NCI-H1436 (cell line): ENCODE measurements at places on chromosomes 2 and 18.

DNA sequence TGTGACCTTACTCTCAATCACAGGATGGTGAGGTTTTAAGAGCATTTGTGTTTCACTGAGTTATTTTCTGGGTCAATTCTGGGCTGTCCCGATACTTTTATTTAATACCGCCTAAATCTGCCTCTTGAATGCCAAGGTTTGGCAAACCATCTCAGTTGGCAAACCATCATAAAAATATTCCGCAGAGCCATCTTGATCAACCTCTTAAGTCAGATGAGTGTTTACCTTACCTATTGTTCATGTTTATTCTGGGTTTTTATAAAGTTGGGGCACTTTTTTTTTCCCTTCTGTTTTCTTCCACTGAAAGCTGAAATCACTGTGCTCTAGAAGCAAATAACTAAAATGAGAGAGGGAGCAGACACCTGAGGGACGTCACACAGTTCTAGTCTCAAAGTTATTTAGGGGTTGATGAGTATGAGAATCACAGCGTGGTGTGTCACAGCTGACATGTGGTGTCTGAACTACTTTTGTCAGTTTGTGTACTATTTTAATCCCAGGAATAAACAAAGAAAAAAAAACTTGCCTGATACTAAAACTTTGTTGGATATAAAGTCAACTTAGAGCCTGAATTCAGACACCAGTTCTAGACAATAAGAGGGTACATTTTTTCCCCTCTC, 48.6 kb downstream of the ETAA1 start:
- no peak for DNase-seq

- peak; percentile 27 for DNase-seq
Measured at GRCh38 chr2:11738589-11739436, 7.6 kb upstream of the LPIN1 start.

DNA sequence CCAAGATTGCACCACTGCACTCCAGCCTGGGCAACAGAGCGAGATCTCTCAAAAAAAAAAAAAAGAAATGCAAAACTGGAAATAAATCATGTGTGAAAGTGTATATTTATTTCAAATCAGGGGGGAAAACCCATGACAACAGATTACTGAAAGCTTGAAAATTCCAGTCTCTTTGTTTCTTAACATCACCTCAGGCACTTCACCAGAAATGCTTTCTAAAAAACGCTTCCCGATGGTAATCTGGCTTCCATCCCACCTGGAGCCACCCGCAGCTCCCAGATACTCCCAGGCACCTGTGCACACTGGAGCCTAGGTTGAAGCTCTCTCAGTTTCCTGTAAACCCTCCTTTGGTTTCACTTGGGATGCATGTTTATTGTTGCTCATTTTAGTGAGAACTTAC, 7.2 kb upstream of the ITGB6 start:
- no peak for DNase-seq

- no peak for DNase-seq
Measured at GRCh38 chr2:190664240-190664639, 15.4 kb downstream of the NAB1 start.

- no peak for DNase-seq
Measured at GRCh38 chr2:112021781-112022231, 33.3 kb upstream of the TMEM87B start.

- no peak for DNase-seq
Measured at GRCh38 chr2:224126003-224126402, 86.9 kb upstream of the SERPINE2 start.

GRCh38 chr2:46521215-46521683, 41.9 kb downstream of the TMEM247 start:
- DNase-seq, result no peak

GRCh38 chr2:38560092-38560491, 42.6 kb downstream of the HNRNPLL start:
- no peak for DNase-seq

DNA sequence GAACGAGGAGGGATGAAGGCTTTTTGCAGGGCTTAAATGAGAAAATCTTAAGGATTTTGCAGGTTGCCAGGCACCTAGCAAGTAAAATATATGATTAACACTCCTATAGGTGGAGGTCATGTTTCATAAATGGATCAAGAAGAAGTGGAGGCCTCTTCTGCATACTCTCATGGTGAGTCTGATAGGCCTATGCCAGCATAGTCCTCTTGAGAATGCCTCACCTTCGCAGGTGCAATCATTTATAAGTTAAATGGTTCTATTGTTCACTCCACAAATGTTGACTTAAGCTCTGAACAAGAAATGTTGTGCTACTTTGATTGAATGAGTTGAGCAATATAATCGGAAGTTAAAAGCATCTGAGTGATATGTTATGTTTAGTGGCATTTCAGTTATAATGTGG, 12.1 kb downstream of the LRRTM1 start:
- no peak for DNase-seq

DNA sequence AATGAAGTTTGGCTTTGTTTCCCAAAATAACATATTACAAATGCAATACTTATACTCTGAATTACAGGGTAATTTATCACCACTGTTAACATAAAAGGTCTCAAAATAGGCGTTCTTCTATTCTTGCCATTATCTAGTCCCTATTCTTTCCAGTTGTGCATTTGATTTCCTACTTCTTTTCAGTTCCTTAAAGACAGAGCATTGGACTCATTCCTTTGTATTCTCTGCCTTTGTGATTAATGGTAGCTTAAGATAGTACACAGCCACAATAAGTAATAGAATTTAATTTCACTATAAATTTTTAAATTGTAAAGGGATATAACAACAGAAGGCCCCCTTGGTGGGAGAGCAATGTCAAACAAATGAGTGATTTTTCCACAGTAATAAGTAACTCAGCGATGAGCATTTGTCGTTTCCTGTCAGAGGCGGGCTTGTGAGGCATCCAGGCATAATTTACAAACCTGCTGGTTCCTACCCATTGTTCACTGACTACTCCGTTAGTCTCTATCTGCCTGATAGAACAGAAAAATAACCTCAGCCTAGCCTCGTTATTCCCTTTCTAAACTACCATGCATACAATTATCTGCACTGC, 456.6 kb upstream of the REG3G start:
- no peak for DNase-seq

GRCh38 chr2:27747827-27748352, 23.6 kb upstream of the MRPL33 start:
- DNase-seq, result no peak

DNA sequence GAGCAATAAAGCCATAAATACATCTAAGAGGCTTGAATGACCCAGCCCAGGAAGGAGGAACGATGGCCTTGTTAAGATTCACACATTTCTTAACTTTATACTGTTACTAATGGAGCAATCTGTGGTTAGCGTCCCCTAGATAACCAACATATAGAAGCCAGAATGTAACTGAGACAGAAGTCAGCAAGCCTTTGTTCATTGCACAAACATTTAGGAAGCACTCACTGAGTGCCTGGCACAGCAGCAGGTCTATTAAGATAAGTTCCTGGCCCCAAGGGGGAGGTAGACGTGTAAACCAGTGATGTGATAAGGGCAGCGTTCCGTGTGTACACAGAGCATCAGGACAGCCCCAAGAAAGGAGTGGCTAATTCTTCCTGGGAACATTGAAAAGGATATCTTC, 63.6 kb upstream of the ATL2 start:
- no peak for DNase-seq

DNA sequence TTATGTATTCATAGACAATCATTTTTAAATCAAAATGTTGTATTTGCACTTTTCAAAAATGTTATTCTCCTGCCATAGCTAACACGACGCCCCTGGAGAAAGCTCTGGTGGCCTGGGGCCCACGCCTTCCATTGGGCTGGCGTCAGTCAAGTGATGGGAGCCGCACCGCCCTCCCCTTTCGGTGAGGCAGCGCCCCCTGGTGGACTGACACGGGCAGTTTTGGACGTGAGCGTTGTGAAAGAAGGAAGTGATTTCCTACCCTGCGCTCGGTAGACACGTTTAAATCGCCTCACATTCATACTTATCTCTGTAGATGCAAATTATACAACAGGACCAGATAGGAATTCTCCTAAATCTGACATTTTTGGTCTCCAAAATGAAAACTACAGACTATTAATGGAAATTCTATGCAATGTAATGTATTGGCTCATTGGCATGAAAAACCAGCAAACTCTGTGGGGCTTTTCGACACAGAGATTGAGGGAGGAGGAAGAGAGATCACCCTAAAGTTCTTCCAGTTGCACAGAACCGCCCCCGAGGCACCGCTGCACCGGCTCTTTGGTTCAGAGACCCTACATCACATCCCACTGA, 326.2 kb upstream of the SOX11 start:
- no peak for DNase-seq

DNA sequence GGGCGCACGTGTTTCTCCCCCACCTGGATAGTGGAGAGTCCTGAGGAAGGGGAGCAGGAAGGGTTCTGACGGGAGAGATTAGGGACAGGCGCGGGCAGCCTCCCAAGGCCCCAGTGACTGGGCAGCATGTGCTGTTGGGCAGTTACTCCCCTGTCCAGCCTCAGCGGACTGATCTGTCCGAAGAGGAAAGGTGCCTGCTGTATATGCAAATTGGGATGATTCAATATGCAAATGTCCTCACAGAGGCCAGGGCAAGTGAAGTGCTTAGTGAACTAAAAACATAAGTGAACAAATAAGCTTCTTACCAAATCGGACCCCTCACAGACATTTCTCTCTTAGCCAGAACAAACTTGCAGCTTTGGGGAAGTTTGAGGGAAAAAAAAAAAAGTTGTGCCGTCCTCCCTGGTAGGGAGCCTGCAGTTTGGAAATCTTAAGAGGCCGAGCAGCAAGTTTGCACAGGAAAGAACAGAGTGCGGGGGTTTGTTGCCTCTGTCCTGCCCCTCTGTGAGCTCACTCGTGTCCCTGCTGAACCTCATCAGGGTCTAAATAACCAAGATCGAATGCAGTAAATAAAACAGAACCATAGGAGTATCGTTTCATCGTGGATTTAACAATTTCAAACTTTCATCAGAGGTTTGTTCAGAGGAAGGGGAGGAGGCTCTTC, 141.4 kb downstream of the KCTD1 start:
- DNase-seq, result no peak

GRCh38 chr18:68034296-68034695, 517.8 kb upstream of the DSEL start:
- no peak for DNase-seq

- no peak for DNase-seq
Measured at GRCh38 chr18:44935455-44935854, 254.8 kb downstream of the SETBP1 start.

DNA sequence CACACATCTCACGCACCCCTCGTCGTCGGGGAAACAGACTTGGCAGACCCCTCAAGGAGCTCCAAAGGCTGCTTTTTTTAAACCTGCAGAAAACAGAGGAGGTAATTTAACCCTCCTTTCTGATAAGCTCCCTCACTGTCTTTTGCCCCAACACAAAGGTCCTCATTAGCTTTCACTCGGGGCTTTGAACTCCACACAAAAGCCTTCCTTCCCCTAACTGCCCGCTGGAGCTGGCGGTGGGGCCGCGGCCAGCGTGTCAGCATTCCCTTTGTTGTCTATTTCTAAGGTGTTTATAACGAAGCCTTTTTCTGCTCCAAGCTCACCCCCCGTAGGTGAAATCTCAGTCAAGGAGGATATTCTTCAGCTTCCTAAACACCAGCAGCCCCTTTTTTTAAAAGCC, 43.5 kb upstream of the ID2 start:
- DNase-seq, result no peak

DNA sequence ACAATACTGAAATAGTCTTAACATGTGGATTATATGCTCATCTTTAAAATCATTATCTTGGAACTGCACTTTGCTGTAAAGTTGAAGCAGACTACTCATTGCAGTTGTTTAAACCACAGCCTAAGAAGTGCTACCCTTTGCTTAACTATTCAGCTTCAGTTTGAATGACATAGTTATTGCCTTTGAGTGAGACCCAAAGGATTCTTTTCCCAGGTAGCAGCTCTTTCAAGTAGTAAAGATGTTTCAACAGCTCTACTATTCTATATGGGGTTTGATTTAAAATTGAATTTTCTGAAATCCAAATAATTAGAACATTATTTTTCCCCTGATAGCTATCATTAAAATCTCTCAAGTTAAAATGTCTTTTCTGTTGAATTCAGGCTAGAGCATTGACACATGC, 1.1 kb downstream of the SCG2 start:
- DNase-seq, result no peak

DNA sequence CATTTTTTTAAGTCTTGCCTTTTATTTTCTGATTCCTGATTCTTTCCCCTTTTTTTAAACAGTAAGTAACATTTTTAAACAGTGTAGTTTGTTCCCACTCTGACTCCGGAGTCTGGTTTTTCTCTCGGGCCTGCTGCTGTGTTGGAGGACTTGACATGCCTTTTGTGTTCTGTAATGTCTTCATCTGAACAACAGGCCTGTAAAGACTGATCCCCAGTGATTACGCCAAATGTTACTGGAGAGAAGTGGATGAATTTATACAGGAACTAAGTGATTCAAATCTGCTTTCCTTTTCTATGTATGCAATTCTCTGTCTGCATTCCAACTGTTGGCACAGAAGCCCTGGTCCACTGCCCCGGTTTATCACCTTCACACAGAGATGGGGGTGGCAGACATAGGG, 54.3 kb upstream of the RMDN2 start:
- no peak for DNase-seq

GRCh38 chr2:178905261-178905660, 98.0 kb upstream of the TTN start:
- DNase-seq, result no peak

DNA sequence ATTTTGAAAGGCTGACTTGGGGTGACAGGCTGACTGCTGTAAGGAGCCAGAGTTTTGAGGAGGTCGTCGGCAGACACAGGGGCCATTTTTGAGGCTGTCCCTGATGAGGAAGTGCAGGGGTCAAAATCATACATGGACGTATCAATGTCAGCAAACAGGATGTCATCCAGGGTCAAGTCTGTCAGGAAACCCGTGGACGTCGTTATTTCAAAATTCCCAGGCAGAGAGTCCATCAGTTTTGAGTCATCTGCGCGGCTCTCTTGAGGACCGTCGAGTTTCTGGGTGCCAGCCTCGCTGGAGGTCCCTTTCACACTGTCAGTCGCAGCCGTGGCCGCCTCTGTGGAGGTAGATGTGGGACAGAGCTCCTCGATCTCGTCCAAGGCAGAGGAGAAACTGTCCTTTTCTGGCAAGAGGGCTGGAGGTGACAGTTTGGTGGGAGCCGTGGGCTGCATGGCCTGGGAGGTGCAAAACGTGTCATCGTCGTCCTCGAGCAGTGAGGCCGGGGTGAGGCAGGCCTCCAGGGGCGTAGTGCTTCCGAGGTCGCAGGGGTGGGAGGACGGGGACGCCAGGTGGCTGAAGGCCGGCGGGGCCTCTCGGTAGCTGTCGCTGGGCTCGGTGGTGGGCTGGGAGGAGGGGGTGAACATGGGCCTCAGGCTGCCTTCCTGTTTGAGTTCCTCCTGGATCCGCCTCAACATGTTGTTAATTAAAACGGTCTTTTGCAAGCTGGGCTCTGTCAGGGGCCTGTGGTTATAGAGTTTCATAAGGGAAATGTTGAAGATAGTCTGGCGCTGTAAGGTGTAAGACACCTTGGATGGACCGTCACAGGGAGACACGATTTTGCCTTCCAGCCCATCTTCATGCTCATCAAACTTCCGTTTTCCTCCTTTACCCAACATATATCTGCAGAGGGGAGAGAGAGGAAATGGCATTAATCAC, 17.5 kb downstream of the SERTAD2 start:
- DNase-seq, result no peak

GRCh38 chr18:79470547-79470946, 74.8 kb downstream of the NFATC1 start:
- no peak for DNase-seq

GRCh38 chr18:48031641-48032040, 101.2 kb upstream of the SMAD2 start:
- no peak for DNase-seq

- DNase-seq, result no peak
Measured at GRCh38 chr2:12070581-12070980, 324.1 kb downstream of the LPIN1 start.

- DNase-seq, result no peak
Measured at GRCh38 chr2:238561230-238561629, 134.5 kb downstream of the ASB1 start.

- no peak for DNase-seq
Measured at GRCh38 chr18:22822024-22822423, 111.1 kb upstream of the RBBP8 start.
